ENCODE measurements at places on chromosomes 12 and 14.

GRCh38 chr14:33014710-33015109 lies 76.0 kb downstream of the NPAS3 start:
- DNase-seq: no peak

- no peak for DNase-seq
These were observed 38.4 kb upstream of the DDX11 start for GRCh38 chr12:31035226-31035625.

DNA sequence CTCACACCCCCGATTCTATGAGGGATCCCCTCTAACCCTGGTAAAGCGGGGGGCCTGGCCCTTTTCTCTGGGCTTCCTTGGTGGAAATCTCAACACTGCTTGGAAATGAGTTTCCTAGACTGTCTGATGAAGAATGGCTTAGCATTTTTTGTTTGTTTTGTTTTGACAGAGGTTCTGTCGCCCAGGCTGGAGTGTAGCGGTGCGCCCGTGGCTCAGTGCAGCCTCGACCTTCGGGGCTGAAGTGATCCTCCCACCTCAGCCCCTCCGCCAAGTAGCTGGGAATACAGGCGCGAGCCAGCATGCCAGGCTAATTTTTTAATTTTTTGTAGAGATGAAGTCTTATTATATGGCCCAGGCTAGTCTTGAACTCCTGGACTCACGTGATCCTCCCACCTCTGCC lies 30.3 kb downstream of the TC2N start:
- DNase-seq: no peak

DNA sequence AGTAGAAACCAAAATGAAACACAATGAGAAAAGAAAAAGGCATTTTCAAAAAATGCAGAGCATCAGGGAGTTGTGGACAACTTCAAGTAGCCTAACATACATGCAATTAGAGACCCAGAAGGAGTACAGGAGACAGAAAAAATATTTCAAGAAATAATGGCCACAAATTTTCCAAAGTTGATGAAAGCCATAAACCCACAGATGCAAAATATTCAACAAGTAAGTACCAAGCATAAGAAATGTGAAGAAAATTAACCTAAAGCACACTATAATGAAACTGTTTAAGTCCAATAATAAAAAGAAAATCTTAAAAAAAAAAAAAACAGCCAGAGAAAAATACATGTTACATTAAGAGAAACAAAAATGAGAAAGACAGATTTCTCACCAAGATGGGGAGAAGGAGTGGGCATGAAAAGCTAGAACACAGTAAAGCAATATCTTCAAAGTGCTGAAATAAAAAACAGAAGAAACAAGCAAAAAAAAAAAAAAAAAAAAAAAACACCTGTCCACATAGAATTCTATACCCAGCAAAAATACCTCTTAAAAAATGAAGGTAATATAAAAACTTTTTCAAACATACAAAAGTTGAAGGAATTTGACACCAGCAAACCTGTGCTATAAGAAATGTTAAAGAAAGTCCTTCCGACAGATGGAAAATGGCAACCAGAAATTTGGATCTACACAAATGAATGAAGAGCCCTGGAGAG lies 77.1 kb downstream of the PRKAB1 start:
- no peak for DNase-seq

GRCh38 chr12:99658671-99659349 lies 11.3 kb downstream of the GARIN6 start:
- no peak for DNase-seq

DNA sequence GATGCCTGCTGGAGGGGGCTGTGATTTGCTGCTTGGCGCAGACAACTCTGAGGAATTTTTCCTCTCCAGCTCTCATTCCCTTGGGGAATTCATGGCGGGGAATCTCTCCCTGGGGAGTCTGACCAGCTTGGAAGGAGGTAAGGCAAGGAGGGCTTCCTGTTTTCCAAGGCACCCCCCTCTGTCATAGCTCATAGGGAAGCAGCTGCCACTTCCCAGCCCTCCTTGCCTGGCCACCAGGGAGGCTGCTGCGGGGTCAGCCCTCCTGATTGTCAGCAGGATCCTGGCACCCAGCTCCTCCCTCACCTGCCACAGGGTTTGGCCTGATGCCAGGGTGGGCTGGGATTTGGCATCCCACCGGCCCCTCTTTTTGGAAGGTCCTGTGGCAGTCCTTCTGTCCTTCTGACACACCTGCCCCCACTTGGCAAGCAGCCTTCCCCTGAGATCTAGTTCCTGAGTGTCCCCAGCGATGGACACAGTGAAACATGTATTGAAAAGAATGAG lies 74.9 kb downstream of the TSPAN9 start:
- DNase-seq: peak; percentile 84

DNA sequence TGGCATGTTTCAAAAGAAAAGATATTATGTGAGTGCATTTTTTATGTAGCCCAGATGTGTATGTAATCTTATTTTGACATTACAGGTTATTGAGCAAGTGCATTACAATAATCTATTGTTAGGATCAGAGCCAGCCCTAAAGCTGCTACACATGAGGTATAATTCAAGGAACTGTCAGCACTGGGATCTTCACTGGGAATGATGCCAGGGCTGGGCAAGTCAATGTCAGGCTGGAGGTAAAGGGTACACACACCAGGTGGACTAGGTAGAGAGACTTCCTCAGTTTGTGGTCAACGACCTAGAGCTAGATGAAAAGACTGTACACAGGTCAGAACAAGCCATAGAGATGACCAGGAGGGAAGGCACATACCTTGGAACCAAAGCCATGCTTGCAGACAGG lies 15.4 kb downstream of the TRIM9 start:
- no peak for DNase-seq

DNA sequence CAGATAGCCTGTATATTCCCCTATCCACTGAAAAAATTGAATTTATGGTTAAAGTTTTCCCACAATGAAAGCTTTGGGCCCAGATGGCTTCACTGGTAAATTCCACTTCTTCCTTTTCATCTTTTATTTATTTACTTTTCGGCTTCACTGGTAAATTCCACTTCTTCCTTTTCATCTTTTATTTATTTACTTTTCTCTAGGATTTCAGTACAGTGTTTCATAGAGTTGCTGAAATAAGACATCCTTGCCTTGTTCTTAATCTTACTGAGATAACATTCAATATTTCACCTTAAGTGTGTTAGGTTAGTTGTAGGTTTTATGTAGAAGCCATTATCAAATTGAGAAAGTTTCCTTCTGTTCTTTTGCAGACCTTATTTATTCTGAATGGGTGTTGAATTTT lies 18.9 kb upstream of the KLRG1 start:
- DNase-seq: no peak

DNA sequence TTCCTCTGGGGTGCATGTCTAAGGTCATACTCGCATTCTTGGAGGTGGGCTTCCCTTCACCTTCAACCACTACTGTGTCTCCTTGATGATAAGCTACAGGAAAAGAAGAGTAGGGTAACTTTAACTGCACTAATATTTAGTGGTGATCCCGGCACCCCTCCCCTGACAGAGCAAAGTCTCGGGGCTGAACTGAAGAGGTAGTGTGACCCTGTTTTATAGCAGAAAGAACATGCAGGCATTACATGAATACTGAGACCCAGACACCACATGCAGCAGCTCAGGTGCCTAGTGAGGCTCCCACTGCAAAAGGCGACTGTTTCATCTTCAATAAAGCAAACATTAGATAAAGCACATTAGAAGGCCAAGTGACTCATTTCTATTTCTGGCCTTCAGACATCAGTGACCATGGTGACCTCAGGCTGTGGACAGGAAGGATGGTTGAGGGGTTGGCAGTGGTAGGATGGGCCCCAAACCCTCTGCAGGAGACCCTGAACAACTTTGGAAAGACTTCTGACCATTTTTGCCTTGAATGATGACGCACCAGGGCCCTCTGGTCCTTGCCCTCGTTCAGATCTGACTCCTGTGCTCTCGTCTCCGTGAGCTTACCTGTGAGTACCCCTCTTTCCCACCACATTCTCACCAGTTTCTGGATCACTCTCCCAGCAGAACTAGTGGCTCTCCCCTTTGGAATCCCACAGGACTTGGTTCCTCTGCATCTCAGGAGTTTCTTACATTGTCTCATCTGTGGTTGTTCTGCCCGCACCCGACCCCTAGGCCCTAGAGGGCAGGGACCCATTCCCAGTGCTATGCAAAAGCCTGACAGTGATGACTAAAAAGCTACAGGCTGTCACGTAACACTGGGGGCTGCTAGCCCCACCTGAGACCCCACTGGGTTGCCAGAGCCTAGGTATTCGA lies 23.8 kb upstream of the JPH4 start:
- DNase-seq: no peak

GRCh38 chr14:73058922-73059673 lies 764 bp downstream of the RBM25 start:
- DNase-seq: peak; percentile 78

DNA sequence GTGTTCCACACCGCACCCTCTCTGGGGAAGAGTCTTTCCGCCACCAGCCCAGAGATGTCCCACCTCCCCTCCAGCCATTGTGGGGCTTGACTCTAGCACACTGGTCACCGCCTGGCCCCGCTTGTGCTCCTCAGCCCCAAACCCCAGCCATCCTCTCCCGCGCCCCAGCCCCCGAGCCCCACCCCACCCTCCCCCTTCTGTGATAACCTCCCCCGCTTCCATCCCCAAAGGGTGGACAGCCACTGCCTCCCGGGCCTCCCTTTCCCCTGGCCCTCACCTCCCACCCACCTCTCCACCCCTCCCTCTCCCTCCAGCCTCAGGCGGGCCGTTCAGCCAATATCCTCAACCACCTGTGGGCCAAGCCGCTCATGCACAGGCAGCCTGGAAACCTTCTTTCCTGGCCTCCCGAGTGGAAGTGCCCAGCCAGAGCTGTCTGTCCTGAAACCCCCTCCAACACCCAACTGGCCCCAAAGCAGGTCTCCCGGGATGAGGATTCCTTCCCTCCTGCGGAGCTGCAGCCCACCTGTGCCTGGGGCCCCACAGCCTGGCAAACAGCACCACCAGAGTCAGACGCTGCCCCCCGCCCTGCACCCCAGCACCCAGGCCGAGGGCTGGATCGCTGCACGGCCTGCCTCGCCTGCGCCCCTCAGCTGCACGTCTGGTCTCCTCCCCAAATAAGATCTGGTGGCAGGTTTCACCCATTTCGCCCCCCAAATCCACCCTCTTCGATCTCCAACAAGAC lies 27.1 kb upstream of the NUDT14 start:
- no peak for DNase-seq

GRCh38 chr14:22979748-22980392 lies 2.5 kb downstream of the AJUBA start:
- DNase-seq: no peak

- DNase-seq: no peak
These were observed 1264.9 kb upstream of the USP15 start for GRCh38 chr12:60995256-60995825.

- no peak for DNase-seq
These were observed 29.3 kb upstream of the ZFP36L1 start for GRCh38 chr14:68822132-68822651.

GRCh38 chr12:60240891-60241290 lies 645.1 kb downstream of the SLC16A7 start:
- DNase-seq: no peak

GRCh38 chr14:61130512-61131260 lies 149.6 kb downstream of the SLC38A6 start:
- DNase-seq: no peak

GRCh38 chr14:68665131-68665530 lies 127.7 kb downstream of the ZFP36L1 start:
- no peak for DNase-seq

- no peak for DNase-seq
These were observed 49.2 kb upstream of the PPP1R12A start for GRCh38 chr12:79983986-79984620.

- peak; percentile 58 for DNase-seq
These were observed 1.6 kb downstream of the CMKLR1 start for GRCh38 chr12:108337235-108338223.

- DNase-seq: no peak
These were observed 73.6 kb upstream of the CCDC198 start for GRCh38 chr14:57567220-57567619.

- DNase-seq: no peak
These were observed 890.8 kb upstream of the USP15 start for GRCh38 chr12:61369241-61369910.

DNA sequence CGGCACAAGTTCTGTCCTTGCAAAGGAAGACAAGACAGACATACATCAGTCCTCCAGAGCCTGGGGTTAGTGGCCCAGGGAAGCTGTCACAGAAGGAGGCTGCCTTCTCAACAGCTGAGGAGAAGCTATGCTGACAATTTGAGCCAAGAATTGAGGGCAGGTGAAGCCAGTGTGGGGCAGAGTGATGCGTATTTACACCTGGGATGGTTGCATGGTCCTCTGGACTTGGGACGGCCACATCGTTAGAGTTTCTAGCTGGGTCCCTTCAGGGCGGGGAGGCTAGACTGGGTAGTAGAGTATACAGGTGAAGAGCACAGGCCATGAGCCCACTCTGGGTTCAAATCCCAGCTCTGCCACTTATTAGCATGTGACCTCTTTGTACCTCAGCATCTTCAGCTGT lies 16.5 kb downstream of the KRT85 start:
- DNase-seq: peak; percentile 32

DNA sequence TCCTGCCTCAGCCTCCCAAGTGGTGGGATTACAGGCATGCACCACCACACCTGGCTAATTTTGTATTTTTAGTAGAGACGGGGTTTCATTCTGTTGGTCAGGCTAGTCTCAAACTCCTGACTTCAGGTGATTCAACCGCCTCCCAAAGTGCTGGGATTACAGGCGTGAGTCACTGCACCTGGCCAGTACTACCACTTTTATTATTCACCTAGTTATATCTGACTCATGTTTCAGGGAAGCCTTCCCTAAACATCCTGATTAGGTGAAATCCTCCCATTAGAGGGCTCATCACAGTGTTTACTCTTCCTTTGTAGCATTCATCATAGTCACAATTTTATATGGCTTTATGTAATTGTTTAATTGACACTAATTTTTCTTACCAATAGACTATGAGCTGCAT lies 295.3 kb upstream of the SOX5 start:
- DNase-seq: no peak

DNA sequence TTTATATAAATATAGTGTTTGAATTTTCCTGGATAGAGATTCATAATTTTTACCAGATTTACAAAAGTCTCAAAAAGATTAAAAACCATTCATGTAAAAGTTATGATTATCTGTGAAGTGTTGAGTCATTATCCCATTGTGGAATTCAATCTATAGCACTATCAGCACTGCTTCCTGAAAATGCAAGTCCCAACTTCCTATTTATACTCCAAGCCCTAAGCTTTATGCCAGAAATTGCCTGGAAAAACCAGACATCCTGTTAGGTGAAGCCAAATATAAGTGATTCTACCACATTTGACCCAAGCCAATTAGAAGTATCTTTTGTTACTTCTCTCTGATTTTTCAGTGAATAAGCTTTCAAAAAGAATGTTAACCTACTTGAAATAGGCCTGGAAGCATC lies 129.1 kb downstream of the GPR135 start:
- DNase-seq: no peak

- no peak for DNase-seq
These were observed at the start of gene WNT1 for GRCh38 chr12:48978291-48978740. Gene WNT1, plus strand, starts transcription at chr12:48978322. Its CDS starts 329 bp downstream, at chr12:48978651.

DNA sequence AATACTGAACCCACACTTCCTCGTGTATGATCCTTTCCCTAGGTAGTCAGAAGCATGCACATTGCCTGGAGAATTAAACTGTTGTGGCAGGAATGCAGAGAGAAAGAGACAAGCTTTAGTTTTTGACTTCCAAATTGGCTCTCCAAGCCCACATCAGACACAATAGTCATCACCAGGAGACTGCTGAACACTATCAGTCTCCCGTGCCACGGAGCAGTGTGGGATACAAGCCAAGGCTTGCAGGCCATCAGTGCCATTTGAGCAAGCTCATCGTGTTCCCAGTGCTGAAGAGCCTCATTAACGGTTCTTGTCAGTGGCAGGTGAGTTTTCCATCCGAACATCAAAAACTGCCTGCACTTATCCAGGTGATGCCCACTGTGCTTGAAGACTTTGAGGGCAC lies 410.8 kb downstream of the NAV3 start:
- DNase-seq: no peak
